Activated T-cell treated with anti-CD3 and anti-CD28 coated beads, Interleukin-2, amount 50 U/mL, for 72 hours (primary cell): ENCODE measurements at places on chromosomes 13 and 19. TPM values are rescaled to one million over a fixed set of nuclear protein-coding genes. Genes with fewer than 3 reads are reported as not detected.

- no peak for DNase-seq
These were observed 371.1 kb downstream of the PCDH9 start for GRCh38 chr13:66859078-66859477.

The SLAIN1 gene
- total RNA-seq = 24.8 TPM

- DNase-seq = no peak
These were observed 11.6 kb upstream of the GTF2F2 start for GRCh38 chr13:45108716-45109101.

DNA sequence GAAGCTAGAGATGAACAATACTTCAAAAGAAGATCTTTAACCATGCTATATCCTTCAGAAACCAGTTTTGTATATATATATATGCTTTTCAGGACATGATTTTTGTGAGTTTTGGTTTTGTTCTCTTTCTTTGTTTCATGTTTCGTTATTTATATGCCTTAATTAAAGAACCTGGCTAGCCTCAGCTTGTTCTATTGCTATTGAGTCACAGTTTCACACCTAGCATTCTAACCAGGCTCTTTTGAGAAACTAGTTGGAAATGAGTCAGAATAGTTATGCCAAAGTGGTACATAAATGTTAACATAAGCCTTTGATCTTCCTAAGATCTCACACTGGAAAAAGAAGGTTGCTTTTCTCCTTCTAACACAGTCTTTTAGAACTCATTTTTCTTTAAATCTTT is 1925.2 kb downstream of the OLFM4 start:
- DNase-seq = no peak

DNA sequence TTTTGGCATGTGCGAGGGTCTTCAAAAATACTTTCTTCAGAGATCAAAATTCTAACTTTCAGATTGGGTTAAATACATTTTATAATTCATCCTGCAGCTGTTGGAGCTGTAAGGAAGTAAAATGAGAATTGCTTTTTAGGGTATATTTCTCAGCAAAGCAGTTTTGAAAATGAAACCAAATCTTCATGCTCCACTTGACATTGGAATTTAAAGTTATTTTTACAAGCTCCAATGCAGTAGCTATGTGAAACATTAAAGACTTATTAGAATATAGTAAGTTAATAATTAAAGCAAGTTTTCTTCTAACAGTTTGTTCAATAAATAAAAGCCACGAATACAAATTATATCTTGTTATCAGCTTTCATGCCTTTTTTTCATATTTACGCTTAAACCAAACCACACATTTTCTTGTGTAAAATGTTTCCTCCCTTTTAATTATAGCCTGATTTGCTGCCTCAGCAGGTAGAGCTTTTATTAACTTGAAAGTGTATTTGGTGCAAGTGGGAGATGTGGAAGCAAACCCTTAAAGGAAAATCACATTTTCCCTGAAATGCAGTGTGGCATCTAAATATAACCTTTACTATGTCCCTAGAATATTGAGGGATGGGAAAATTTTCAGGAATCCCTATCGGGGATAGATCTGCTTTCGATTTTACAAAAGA is 12.4 kb upstream of the MICU2 start:
- DNase-seq = no peak

DNA sequence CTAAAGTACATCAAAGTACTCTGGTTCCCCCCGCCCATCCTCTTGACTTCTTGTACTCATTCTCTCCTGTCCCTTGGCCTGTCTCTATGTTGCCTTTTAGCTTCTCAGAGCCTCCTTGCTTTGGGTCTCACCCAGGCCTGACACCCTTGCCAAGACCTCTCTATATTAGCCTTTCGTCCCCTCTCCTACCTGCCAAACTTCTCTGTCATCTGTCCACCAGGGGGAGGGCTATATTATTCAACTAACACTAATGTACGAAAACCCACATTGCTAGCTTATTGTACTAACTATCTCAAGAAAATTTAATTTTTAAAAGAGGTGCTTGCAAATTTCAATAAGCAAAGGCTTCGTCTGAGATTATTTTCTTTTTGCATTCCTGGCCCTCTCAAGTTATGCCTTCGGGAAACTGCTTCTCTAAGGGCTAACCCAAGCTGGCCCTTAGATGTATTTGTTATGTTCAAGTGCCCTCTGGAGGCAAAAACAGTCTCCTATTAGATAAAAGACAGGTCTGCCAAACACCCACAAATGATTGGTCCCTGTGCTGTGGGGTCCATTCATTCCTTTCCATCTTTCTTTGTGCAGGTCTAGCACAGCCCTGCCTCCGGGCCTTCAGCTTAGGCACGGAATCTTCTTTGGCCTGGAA is 6.3 kb upstream of the MRPS31 start:
- peak; percentile 46 for DNase-seq

The CATSPERD gene
- not detected for total RNA-seq

The NKPD1 gene
- 0.72 TPM for total RNA-seq

The SLC10A2 gene
- not detected for total RNA-seq

- DNase-seq = no peak
These were observed 111.1 kb downstream of the STARD13 start for GRCh38 chr13:33174491-33174890.

DNA sequence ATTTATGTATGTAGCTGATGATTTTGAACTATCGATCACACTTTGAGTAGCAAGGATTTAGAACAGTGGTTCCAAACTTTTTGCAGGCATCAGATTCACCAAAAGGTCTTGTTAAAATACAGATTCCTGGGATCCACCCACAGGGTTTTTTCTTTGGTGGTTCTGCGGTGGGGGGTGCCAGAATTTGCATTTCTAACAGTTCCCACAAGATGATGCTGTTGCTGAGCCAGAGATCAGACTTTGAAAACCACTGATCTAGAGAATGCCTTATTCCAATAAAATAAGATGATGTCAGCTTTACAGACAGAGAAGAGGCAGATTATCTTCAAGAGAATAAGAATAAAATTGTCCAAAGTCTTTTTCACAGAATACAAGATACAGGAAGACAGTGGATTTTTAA is 80.9 kb upstream of the SHISA2 start:
- no peak for DNase-seq

The CYP2F1 gene
- total RNA-seq = not detected

- DNase-seq = no peak
These were observed 46.9 kb upstream of the AKAP11 start for GRCh38 chr13:42225051-42225450.

DNA sequence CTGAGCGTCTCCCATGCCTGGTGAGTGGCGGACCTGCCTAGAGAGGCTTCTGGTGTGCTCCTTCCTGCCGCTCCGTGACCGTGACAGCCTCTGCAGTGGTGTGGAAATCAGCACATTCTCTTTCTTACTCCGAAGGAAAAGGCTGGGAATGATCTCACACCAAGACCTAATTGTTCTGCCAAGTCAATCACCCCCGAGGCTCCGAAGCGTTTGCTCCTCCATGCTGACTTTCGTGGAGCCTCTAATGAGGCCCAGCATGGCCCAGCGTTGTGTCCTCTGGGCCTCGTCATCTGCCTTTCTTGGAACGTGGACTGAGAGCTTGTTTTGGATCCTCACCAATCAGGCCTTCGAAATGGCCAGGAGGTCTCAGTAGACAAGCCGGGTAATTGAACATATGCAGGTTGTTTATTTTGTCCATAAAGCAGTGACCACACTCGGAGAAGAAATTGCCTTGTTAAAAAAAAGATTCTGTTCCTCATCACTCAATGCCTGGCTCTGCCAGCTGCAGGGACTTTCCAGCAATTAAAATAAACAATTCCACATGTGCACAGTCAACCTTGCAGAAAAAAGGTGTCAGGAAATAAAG is 107.1 kb downstream of the UBL3 start:
- no peak for DNase-seq

The GRIN2D gene
- 0.39 TPM for total RNA-seq

DNA sequence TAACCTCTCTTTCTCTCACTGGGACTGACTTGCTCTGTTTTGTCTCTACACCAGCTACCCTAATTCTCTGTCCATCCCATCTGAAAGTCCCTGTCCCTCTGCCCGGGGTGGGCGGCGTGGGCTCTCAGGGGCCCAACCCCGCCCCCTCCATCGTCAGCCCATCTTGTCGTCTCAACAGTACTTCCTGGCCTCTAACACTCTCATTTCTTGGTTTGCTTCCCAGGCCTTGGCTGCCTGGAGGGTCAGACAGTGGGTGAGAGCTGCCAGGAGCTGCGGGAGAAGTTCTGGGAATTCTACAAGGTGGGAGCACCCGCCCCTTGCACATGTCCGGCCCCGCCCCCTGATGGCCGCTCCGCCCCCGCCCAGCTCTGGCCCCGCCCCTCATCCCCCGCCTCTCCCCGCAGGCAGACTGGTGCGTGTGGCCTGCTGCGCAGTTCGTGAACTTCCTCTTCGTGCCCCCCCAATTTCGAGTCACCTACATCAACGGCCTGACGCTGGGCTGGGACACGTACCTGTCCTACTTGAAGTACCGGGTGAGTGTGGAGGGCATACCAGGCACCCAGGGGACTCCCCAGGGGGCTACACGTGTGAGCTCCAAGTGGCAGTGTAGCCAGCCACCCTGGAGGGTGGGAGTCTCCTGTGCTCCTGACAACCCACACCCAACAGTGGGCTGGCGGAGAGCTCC is 1.7 kb downstream of the MPV17L2 start:
- peak; percentile 45 for DNase-seq

GRCh38 chr13:38685431-38685830 is 1.4 kb upstream of the FREM2 start:
- DNase-seq = no peak

- DNase-seq = no peak
These were observed 390.3 kb downstream of the DLEU7 start for GRCh38 chr13:50453188-50453587.

- no peak for DNase-seq
These were observed 473 bp upstream of the SCN1B start for GRCh38 chr19:35029737-35030256.

- no peak for DNase-seq
These were observed 7.9 kb upstream of the FBXL3 start for GRCh38 chr13:77034881-77035280.

DNA sequence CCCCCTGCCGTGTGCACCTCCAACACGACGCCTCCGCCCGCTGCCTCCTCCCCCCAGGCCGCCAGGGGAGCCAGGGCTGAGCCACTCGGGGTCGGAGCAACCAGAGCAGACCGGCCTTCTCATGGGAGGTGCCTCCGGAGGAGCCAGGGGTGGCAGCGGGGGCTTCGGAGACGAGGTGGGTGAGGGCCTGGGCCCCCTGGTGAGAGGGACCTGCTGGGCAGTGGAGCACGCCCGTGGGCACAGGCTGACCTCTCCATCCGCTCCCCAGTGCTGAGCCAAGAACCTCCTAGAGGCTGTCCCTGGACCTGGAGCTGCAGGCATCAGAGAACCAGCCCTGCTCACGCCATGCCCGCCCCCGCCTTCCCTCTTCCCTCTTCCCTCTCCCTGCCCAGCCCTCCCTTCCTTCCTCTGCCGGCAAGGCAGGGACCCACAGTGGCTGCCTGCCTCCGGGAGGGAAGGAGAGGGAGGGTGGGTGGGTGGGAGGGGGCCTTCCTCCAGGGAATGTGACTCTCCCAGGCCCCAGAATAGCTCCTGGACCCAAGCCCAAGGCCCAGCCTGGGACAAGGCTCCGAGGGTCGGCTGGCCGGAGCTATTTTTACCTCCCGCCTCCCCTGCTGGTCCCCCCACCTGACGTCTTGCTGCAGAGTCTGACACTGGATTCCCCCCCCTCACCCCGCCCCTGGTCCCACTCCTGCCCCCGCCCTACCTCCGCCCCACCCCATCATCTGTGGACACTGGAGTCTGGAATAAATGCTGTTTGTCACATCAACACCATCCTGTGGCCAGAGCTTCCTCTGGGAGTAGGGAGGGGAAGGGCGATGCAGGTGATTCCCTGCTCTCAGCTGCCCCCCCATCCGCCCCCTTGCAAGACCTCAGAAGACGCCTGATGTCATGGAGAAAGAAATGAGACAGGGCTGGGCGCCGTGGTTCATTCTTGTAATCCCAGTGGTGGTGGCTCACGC is 12.0 kb downstream of the BCAM start:
- no peak for DNase-seq

- no peak for DNase-seq
These were observed 138.2 kb downstream of the SLC7A1 start for GRCh38 chr13:29457299-29457698.

The ZNF418 gene
- 8.0 TPM for total RNA-seq

DNA sequence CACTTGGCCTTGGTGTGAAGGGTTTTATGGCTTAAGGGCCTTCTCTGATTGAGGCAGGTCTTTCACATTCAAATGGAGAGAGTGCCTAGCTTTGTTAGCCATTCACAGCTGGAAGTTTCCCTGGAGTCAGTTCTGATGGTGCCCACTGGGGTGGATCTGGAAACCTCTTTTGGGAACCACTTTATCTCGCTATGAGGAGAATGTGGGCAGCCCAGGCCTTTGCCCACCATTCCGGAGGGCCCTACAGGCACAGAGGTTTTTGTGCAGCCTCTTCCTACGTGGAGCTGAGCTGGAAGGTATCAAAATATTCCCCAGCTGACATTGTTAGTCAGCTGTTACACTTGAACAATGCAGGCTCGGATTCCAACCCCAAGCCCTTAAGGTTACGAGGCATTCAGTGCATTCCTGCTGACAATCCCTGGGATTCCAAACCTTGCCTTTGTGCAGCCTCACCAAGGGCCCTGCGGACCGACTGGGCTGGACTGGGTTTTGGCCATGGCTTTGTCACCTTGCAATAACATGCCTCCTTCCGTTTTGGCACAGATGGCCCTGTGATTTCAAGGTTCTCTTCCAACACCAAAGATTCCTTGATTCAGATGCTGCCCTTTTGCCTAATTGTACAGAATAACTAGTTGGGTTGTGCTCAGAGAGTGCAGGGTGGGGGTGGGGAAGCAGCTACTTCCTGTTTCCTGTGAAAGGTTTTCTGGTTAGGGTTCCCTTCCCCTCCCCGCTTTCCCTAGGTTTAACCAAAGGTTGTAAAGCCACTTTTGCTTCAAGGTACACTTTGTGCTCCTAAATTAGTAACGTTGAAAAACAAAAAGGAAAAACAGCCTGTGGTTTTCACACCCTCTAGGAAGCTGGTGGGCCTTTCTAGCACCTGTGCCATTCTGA is 27.0 kb downstream of the SAE1 start:
- DNase-seq = no peak

DNA sequence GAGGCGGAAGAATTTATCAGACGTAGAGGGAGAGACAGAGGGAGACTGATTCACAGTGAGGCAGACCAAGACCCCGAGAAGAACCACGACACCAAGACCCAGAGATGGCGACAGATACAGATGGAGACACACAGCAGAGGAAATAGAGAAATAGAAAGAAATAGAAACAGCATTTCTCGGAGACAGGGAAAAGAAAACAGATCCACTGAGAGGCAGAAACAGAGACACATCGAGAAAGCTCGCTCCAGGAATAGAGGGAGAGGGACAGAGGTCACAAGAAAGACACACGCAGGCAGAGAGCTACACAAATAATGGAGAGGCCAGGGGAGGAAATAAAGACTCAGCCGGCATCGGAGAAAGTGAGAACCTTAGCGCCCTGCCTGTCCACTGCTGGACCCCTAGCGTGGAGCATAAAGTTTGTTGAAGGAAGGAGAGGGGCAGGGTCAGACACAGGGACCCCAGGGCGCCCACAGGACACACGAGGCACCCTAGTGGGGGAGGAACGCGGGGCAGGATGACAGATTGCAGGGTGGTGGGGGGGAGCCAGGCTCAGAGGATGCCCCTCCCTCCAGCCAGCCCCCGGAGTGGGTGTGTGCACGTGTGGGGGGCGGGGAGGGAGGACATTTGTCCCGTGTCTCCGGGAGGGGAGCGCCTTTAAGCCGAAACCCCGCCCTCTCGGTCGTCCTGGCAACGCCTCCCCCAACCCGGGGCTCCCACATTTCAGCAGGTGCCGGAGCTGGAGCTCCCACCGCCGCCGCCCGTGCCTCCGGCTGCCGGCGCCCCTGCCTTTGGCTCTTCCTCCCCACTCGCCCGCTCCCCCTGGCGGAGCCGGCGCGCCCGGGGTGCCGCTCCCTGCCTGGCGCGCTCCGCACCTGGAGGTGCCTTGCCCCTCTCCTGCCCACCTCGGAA is at the start of gene PRKCG:
PRKCG (plus strand) TSS at position 716 of the 909 bp plus-strand sequence. CDS start 298 bp downstream, outside the sequence.
- DNase-seq = peak; percentile 67

The EBI3 gene
- total RNA-seq = 21.8 TPM
